ENCODE measurements at places on chromosomes 12 and 14.

DNA sequence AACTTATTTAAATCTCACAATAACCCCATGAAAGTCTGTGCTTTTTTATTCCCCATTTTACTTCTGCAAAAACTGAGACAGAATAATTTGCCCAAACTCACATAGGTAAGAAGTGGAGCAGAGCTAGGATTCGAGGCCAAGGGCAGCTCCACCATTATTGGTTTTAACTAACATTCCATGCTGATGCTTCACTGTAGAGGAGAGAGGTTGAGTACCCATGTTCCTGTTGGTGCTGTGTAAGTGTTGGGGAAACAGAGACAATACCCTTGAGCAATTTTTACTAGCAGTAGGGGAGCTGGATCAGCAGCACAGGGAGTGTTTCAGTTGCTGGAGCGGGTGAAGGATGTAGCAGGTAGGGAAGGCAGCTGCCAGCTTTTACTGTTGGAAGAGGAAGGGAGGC is 21.1 kb downstream of the RASSF8 start:
- DNase-seq: no peak

GRCh38 chr12:31362759-31363415 is 36.9 kb upstream of the SINHCAF start:
- no peak for DNase-seq

GRCh38 chr12:104360157-104360556 is 56.6 kb downstream of the EID3 start:
- DNase-seq: no peak

GRCh38 chr14:99688629-99689028 is 4.5 kb downstream of the CYP46A1 start:
- no peak for DNase-seq

GRCh38 chr12:117231750-117232149 is 41.5 kb upstream of the FBXO21 start:
- DNase-seq: no peak

GRCh38 chr14:35632676-35633075 is 98.7 kb downstream of the INSM2 start:
- no peak for DNase-seq

GRCh38 chr14:72738161-72738611 is 155.7 kb downstream of the DPF3 start:
- no peak for DNase-seq

DNA sequence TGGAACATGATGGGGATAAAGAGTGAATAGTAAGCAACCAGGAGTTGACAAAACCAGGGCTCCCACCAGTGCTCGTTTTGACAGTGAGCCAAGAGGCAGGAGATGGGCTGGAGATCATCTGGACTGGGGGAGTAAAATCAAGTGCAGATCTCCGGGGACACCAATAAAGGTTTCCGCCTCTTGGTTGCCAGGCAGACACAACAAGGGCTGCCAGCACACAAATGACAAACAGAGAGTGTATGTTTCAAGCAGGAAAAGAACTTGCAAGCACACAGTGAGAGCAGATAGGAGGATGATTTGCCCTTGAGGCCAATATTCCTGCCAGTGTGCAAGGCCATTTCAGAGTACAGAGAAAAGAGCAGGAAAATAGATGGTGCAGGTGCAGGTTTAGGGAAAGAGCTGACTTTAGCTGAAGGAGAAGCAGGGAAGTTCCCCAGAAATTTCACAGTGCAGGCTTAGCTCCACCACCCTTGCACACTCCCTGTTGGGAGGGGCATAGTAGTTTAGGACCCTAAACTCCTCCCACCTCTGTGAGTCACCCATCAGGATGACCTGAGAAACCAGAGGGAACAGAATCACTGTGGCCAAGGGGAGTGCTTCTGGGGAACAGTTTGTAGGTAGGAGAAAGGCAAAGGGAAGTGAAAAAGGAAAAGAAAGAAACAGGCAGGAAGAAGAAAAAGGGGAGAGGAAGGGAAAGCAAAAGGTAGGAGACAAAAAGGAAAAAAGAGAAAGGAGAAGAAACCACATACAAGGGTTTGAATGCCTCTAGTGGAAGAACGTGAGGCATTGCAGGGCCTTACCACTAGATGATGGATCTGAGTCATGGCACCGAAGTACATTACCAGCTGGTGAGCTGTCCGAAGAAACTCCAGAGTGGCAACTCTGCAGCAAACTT is 404.4 kb downstream of the SLC6A15 start:
- no peak for DNase-seq

DNA sequence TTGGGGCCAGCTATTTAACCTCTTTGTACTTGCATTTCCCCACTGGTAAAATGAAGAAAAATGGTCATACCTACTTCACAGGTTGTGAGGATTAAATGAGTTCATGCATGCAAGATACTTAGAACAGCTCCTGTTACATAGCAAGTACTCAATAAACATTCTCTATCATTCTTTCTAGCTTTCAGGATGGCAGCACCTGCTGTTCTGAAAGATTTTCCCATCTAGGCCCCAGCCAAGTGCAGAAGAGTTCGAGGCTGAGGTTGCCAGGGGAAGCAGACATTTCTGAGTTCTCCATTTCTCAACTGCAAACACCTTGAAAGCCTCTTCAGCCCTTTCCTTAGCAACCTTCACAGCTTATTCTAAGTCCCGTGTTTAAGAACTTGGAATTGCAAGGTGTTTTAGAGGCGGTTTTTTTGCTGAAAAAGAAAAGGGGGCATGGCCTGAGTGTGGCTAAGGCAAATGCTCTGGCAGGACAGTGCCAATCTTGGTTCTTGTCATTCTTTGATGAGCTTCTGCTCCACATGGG is 73.0 kb upstream of the PRMT8 start:
- DNase-seq: no peak

GRCh38 chr12:52432559-52433207 is 1.5 kb downstream of the KRT75 start:
- no peak for DNase-seq

- no peak for DNase-seq
Observed at GRCh38 chr12:39467432-39467870, 24.5 kb upstream of the KIF21A start.

DNA sequence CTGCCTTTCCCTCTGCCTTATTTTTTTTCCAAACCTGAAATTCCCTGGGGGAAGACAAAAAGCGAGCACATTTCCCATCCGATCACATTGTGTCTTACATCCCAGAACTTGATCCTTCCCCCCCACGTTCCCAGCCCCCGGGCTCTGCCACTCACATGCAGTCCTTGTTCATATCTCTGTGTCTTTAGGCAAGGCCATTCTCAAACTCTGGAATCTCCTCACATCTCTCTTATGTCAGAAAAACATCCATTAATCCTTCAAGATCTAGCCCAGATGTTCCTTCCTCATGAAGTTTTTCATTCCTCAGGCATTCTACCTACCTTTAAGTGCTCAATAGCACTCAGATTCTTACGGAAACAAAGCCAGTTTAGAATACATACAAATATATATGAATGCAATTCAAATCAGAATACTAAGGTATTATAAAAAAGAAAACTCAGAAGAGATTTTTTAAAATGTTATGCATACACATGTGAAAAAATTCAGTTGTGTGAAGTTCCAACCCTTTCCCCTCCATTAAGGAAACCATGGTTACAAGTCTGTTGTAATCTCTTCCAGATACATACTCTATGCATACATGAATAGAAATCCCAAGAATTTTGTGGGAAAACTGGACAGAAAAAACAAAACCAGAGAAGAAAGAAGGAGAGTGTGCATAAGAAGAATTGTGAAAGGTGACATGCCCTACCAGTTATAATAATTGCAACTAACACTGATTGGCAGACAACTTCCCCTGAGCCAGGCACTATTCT is 120.3 kb downstream of the SLC38A1 start:
- no peak for DNase-seq

- no peak for DNase-seq
Observed at GRCh38 chr12:49961993-49962764, 507 bp downstream of the AQP5 start.

DNA sequence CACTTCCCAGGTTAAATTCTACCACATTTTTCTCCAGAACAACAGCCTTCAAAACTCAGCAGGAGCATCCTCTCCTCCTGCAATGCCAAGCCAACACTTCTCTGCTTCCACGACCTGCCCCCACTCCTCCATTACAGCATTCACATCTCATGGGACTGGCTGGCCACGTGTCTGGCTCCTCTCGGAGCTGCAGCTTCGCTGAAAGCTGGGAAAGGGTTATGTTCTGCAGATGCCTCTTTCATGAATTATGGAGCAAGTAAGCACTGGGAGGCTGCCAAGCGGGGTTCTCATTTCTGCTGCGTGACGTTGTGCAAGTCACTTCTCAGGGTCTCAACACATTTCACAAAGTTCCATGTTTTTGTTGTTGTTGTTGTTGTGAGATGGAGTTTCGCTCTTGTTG is 142.2 kb upstream of the RFLNA start:
- DNase-seq: no peak

DNA sequence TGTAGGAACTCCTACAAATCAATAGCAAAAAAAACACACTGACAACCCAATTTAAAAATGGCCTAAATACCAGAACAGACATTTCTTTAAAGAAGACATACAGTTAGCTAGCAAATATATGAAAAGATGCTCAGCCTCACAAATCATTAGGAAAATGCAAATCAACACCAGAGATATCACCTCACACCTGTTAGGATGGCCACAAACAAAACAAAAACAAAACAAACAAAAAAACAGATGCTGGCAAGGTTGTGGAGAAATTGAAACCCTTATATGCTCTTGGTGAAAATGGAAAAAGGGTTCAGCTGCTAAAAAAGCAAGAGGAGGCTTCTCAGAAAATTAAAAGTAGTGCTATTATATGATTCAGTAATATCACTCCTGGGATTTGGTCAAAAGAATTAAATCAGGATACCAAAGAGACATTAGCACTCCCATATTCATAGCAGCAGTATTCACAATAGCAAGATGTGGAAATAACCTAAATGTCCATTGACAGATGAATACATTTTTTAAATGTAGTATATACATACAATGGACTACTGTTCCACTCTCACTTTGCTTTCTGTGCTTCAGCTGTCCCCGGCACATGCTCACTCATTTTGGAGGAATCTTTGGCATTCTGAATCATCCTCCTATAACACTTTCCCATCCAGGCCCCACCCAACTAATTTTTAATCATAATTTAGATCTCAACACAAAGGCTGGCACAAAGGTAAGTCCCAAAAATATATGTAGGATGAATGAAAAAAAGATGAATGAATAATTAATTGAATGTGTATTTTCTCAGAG is 99.1 kb downstream of the SYT1 start:
- no peak for DNase-seq
